Activated CD4-positive, CD25-positive, alpha-beta regulatory T cell (primary cell): ENCODE measurements at places on chromosomes 2 and 18.

DNA sequence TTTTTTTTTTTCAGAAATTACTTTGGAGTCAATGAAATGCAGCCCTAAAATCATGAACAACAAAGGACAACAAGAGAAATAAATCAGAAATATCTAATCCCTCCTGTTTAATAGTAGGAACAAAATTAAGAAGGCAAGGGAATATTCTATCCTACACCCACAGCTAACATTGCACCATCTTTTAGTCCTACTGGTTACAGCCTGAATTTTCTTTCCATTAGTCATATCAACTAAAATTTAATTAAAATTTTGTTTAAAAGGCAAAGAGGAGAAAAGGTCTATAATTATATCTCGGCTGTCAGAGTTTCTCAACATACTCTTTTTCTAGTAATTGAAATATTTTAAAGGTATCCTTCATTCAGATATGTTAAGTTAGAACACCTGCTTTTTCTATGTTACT is 61.9 kb downstream of the DTNA start:
- no peak for DNase-seq

- no peak for DNase-seq
Measured at GRCh38 chr18:68693091-68693815, 21.7 kb downstream of the TMX3 start.

GRCh38 chr18:58258692-58259342 is 214.8 kb downstream of the NEDD4L start:
- DNase-seq = no peak

DNA sequence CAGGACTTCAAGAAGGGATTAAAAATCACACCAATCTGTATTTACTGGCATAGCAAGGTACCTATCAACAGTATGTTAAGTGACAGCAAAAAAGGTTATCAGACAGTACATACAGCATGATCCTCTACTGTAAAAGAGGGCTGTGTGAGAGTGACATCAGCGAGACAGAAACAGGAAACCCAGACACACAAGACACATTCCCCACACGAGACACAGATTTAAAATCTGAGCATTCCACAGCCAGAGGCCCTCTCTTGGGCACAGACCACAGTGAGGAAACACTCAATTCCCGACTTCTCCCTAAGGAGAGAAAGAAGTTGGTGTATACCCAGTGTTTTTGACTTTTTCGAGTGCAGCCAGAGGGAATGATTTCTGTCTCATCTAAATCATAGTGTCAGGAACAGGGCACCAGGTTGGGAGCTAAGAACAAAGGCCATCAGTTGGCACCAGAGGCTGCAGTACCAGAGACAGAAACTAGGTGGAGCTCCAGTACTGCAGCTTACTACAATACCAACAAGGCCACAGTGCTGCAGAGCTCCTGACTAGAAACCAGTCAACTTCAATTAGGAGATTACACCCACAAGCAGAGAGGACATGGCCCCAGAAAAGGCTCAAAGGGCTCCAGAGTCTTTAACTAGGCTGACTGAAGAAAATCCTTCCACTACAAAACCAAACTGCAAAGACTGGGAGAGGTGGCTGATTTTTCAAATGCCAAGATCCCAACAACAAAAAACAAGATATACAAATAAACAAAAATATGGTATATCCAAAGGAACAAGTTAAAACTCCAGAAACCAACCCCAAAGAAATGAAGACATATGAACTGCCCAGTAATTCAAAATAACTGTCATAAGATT is 41.0 kb downstream of the UNC50 start:
- DNase-seq = peak; percentile 49

- no peak for DNase-seq
Measured at GRCh38 chr2:97844311-97844859, 131.0 kb downstream of the ZAP70 start.

GRCh38 chr2:15271941-15272542 is 289.1 kb downstream of the NBAS start:
- no peak for DNase-seq

DNA sequence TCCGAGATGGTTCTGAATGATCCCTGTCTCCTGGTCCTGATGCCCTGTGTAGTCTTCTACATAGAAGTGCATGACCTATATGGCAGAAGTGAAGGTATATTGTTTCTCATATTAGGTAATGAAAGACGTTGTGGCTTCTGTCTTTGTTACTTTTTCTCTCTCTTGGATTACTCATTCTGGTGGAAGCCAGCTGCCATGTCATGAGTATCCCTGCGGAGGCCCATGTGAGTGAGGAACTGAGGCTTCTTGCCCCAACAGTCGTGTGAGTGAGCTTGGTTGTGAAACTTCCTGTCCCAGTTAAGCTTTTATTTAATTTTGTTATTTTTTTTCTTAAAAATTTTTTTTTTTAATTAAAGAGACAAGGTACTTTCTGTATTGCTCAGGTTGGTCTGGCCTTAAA is 134.7 kb downstream of the UBR3 start:
- DNase-seq = no peak

DNA sequence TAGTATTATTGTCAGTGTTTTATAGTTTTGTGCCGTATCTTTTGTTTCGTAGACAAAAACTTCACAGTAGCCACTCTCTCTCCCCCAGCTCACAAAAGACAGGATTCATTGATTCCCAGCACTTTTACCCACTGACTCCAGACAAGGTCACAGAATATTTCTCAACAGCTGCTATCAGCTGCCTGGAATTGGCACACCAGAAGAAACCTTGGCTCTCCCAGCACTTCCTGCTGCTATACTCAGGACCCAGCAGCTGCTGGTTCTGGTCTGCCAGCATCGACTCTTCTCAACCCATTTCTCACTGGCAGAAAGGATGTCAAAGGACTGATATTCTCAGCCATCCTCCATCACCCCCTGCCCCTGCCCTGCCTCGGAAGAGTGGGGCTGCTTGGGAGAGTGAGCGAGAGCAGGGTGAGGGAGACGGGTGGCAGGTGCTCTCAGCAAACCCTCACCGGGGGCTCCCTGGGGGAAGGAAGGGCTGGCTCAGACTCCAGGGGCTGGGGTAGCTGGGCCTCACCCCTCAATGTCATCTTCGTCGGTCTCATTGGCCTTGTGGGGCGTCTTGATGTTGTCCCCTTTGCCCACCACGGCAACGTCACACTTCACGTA is 6.1 kb upstream of the OTOF start:
- no peak for DNase-seq

DNA sequence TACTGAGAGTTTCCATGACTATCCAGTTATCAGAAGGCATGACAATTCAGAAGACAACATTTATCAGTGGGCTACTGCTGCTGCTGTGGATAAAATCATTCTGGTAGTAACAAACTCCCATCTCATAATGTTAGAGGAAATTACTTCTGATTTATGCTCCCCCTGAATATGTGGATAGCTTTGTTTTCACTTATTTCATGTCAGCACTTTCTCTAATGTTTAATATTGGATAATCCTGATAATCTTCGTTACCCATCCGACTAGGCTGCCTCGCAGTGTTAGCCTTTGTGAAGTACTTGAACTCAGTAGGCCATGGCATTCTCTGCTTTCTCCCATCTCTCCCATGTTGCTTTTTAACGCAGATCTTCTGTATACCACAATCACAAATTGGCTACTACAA is 28.4 kb downstream of the COX7A2L start:
- no peak for DNase-seq
